ENCODE measurements at places on chromosomes 6 and 20.

GRCh38 chr20:44526129-44526528 is 4.3 kb upstream of the SERINC3 start:
- peaks cover 5% of the 10 kb centered on the region for H3K4me1 ChIP-seq
- DNase-seq = no peak
- H3K27me3 ChIP-seq = no peaks in the 10 kb centered on the region
- H3K27ac ChIP-seq = no peak overlapping the region
- no peaks in the 10 kb centered on the region for H3K36me3 ChIP-seq
- H3K4me3 ChIP-seq = no peak overlapping the region

GRCh38 chr20:53974785-53975555 is 95.4 kb downstream of the BCAS1 start:
- H3K36me3 ChIP-seq = no peaks in the 10 kb centered on the region
- no peak overlapping the region for H3K27ac ChIP-seq
- no peaks in the 10 kb centered on the region for H3K4me1 ChIP-seq
- DNase-seq = no peak
- no peaks in the 10 kb centered on the region for H3K27me3 ChIP-seq

DNA sequence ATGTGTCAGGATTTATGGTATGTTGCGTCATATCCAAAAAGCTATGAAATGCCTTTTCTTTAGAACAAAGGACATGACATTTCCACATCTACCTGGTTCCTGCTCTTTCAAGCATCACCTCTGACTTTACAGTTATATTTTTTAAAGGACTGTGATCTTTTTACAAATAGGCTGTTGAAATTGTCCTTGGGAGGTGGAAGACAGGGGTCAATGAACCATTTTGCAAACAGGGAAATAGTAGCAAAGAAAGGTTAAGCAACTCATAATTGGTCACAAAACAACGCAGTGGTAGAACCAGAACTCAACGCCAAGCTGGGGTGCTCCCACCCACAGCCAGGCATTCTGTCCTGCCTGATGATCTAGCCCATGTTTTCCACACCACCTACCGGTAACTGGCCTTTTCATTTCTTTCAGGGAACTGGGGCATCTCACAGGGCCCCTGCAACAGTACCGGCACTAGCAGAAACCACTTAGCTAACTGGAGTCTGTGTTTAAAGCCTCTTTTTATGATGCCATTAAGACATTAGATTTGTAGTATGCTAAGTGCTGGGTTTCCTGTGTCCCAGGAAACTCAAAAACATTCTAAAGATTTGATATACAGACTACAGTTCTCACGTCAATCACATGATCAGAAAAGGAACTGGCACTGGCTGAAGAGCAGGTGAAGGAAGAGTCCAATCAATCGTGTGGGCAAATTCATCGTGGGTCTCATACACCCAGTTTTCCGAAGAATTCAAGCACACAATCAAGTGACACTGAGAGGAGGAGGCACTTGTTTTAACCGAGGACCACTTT is 13.9 kb downstream of the ZNF217 start:
- peak; percentile 60 for DNase-seq
- peak overlapping the region; percentile 42 for H3K27ac ChIP-seq
- peaks cover 44% of the 10 kb centered on the region for H3K36me3 ChIP-seq
- peaks cover 10% of the 10 kb centered on the region for H3K4me1 ChIP-seq

- H3K27ac ChIP-seq = no peak overlapping the region
- no peaks in the 10 kb centered on the region for H3K4me1 ChIP-seq
- H3K4me3 ChIP-seq = no peak overlapping the region
- no peak for DNase-seq
- no peaks in the 10 kb centered on the region for H3K36me3 ChIP-seq
These were observed 59.8 kb upstream of the HSF2 start for GRCh38 chr6:122339661-122340060.

DNA sequence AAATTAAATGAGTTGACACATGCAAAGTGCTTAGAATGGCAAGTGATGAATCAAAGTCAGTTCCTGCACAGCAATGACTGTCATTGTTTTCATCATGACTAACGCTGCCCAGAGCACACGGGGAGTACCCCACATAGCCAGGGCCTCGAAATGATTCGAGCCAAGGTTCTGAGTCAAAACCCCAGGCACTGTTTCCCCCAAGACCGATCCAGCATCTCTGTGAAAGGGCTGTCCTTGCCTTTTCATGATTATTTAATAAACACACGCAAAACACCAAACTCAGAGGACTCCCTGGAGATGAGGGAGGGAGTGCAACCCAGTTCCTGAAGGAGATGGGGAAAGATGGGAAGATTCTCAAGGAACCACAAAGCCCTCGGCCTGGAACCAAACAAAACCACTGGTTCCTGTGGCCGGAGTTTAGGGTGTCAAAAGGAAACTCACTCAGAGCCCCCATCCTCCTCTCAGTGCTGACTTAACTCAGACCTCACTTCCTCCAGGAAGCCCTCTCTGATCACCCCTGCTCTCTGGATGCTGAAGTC is 3.8 kb downstream of the PREX1 start:
- no peaks in the 10 kb centered on the region for H3K27me3 ChIP-seq
- peak; percentile 20 for DNase-seq
- H3K4me3 ChIP-seq = no peak overlapping the region
- peaks cover 28% of the 10 kb centered on the region for H3K4me1 ChIP-seq

- DNase-seq = no peak
- H3K4me3 ChIP-seq = no peak overlapping the region
- H3K36me3 ChIP-seq = peaks cover 30% of the 10 kb centered on the region
- H3K4me1 ChIP-seq = no peaks in the 10 kb centered on the region
These were observed 44.1 kb downstream of the BLTP3A start for GRCh38 chr6:34836008-34836407.

DNA sequence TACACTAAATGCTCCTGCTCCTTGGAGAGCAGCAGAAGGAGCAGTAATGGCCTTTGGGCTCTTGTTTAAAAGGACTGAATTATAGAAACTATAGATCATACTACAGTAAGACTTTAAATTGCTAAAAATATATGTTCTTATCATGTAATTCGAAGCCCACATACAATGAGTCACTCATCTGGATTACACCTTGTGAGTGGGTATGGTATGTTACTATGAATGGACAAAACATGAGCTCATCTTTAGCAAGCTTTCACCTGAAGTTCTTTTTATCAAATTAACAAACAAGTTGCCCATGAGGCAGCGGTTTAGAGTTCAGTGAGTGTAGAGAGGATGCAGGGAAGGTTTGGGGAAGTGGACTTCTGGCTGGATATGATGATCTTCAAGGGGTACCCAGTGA is 114.4 kb upstream of the CCN2 start:
- H3K4me1 ChIP-seq = no peaks in the 10 kb centered on the region
- DNase-seq = no peak
- H3K27ac ChIP-seq = no peak overlapping the region
- H3K27me3 ChIP-seq = no peaks in the 10 kb centered on the region

GRCh38 chr20:64244281-64244805 is 11.2 kb upstream of the PCMTD2 start:
- H3K36me3 ChIP-seq = no peaks in the 10 kb centered on the region
- no peak for DNase-seq
- H3K4me1 ChIP-seq = no peaks in the 10 kb centered on the region
- no peak overlapping the region for H3K27ac ChIP-seq
- H3K4me3 ChIP-seq = no peak overlapping the region

DNA sequence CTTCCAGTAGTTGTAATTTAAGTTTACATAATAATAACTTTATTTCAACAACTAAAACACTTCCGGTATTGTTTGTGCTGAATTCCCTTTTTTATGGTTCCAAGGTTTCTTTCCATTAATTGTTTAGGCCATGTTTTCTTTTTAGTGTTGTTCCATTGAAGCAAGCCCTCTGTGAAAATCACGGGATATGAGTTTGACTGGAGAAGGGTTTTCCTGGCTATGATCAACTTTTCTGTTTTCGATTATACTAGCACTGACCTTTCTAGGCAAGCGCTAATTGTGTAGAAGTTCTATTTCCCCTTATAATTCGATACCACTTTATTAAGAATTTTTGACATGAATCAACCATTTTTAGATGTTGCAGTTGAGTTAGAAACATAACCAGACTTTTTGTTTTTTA is 2.4 kb downstream of the LAMA2 start:
- H3K4me1 ChIP-seq = no peaks in the 10 kb centered on the region
- no peak overlapping the region for H3K27ac ChIP-seq
- no peak for DNase-seq
- H3K36me3 ChIP-seq = no peaks in the 10 kb centered on the region
- H3K4me3 ChIP-seq = peak overlapping the region; percentile 80
- H3K27me3 ChIP-seq = no peaks in the 10 kb centered on the region

DNA sequence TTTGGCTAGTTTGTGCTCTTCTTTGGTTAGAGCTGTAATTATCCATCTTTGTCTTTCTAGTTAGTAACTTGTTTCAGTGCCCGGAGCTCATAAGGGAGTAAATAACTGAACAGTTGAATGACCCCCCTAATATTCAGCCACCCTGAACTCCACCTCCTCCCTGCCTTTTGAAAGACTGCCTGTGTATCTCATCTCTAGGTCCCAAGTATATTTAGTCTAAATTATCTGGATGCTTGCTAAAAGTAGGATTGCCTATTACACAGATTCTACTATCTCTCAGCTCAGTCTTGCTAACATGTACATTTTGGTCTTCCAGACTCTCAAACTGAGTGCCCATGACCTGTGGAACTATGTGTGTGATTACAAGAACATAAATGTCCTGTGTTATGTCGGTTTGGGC is 145.9 kb downstream of the GJA1 start:
- H3K36me3 ChIP-seq = no peaks in the 10 kb centered on the region
- no peak for DNase-seq
- H3K4me1 ChIP-seq = peaks cover 15% of the 10 kb centered on the region
- no peak overlapping the region for H3K4me3 ChIP-seq

GRCh38 chr6:14088600-14089192 is 28.9 kb upstream of the CD83 start:
- no peak for DNase-seq
- no peak overlapping the region for H3K27ac ChIP-seq
- H3K36me3 ChIP-seq = no peaks in the 10 kb centered on the region
- H3K4me1 ChIP-seq = no peaks in the 10 kb centered on the region
- H3K4me3 ChIP-seq = no peak overlapping the region
- no peaks in the 10 kb centered on the region for H3K27me3 ChIP-seq

DNA sequence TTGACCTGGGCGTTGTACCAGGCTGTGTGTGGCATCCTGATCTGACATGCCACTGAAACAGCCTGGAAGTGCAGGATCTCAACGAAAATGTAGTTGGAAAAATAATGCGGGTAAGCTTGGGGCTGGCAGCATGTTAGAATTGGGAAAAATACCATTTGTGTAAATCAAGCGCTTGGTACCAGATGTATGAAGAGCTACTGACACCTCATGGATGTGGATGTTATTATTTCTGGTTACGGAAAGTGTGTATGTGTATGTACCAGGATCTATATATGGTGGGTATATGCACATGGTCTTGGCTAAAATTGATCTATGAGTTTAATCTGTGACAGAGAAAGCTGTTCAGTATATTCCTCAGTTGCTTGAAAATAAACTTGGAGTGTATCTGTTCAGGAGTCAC is 22.7 kb downstream of the HIVEP1 start:
- no peaks in the 10 kb centered on the region for H3K4me1 ChIP-seq
- H3K4me3 ChIP-seq = no peak overlapping the region
- no peaks in the 10 kb centered on the region for H3K36me3 ChIP-seq
- DNase-seq = no peak
- no peaks in the 10 kb centered on the region for H3K27me3 ChIP-seq
- H3K27ac ChIP-seq = no peak overlapping the region

- no peak overlapping the region for H3K27ac ChIP-seq
- no peak overlapping the region for H3K4me3 ChIP-seq
- H3K27me3 ChIP-seq = no peaks in the 10 kb centered on the region
- no peaks in the 10 kb centered on the region for H3K36me3 ChIP-seq
These were observed 235.0 kb downstream of the TENT5A start for GRCh38 chr6:81517455-81517854.

DNA sequence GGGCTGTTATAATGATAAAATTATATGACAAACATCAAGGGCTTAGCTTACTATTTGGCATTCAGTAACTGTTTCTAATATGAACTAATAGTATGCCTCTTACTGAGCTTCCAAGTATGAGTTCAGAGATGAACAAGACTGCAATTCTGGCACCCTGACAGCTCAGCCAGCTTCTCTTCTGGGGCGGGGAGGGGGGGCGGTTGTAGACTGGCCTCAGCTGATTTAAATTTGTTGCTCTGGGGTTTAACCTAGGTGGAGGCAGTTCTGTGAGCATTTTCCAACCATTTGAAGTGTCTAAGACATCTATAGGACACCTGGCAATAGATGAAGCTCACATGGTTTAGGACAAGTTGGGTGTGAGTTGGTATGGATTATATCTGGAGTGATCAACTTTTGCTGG is 401.9 kb downstream of the QKI start:
- no peaks in the 10 kb centered on the region for H3K36me3 ChIP-seq
- no peak for DNase-seq
- H3K27me3 ChIP-seq = no peaks in the 10 kb centered on the region
- no peaks in the 10 kb centered on the region for H3K4me1 ChIP-seq
- no peak overlapping the region for H3K27ac ChIP-seq

GRCh38 chr6:151904631-151905030 is 97.1 kb downstream of the ESR1 start:
- no peak overlapping the region for H3K27ac ChIP-seq
- no peak overlapping the region for H3K4me3 ChIP-seq
- no peaks in the 10 kb centered on the region for H3K36me3 ChIP-seq
- H3K4me1 ChIP-seq = no peaks in the 10 kb centered on the region
- DNase-seq = no peak

DNA sequence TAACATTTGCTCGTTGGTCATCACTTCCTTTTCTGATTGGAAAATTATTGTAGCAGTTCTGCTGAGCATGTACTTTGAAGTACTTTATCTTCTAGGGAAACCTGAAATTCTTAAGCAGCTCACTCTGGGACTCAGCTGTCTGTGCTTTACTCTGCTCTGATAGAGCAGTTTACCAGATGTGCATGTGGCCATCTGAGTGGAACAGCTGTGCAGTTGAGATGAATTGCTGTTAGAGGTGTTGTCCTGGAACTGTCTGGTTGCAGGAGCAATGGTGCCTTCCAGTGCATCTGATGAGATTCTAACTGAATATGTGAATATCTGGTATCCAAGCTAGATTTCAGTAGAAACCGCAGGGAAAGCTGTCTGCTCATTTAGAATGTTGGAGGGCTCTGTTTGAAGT is 27.2 kb downstream of the PANK2 start:
- no peak overlapping the region for H3K27ac ChIP-seq
- no peaks in the 10 kb centered on the region for H3K27me3 ChIP-seq
- DNase-seq = no peak
- peaks cover 54% of the 10 kb centered on the region for H3K36me3 ChIP-seq

- H3K4me1 ChIP-seq = no peaks in the 10 kb centered on the region
- H3K27ac ChIP-seq = no peak overlapping the region
- no peaks in the 10 kb centered on the region for H3K27me3 ChIP-seq
- no peak for DNase-seq
These were observed 786.2 kb upstream of the GJE1 start for GRCh38 chr6:141346535-141346934.

GRCh38 chr6:28944412-28944865 is 20.7 kb upstream of the TRIM27 start:
- H3K27ac ChIP-seq = peak overlapping the region; percentile 92
- H3K4me3 ChIP-seq = peak overlapping the region; percentile 61
- H3K36me3 ChIP-seq = no peaks in the 10 kb centered on the region
- H3K27me3 ChIP-seq = no peaks in the 10 kb centered on the region
- no peaks in the 10 kb centered on the region for H3K4me1 ChIP-seq

GRCh38 chr20:58137651-58138265 is 90.7 kb downstream of the ANKRD60 start:
- no peaks in the 10 kb centered on the region for H3K36me3 ChIP-seq
- DNase-seq = no peak
- H3K4me3 ChIP-seq = no peak overlapping the region
- peaks cover 21% of the 10 kb centered on the region for H3K4me1 ChIP-seq
- no peak overlapping the region for H3K27ac ChIP-seq
- H3K27me3 ChIP-seq = no peaks in the 10 kb centered on the region

Data from ascending aorta (tissue), 2 donors.